H54 (cell line): ENCODE measurements at places on chromosomes 5 and 9.
A peak's percentile ranks its signal among the peaks of the same experiment; 100 is the strongest.

- DNase-seq, result no peak
Observed at GRCh38 chr5:151750121-151750520, 8.3 kb downstream of the ATOX1 start.

DNA sequence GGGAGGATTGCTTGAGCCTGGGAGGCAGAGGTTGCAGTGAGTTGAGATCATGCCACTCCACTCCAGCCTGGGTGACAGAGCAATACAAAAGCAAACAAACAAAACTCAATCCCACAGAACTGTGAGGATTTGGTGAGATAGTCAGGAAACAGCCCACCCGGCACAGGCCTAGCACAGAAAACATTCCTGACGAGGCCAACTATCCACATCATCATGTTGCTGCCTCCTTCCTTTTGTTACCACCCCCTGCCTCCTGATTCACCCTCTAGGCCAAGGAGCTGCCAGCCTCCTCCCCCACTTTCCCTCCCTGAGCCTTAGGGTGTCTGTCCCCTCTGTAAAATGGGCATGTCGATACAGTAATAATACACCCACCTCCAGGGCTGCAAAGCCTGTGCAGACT is 39.0 kb downstream of the STK10 start:
- peak; percentile 63 for DNase-seq

DNA sequence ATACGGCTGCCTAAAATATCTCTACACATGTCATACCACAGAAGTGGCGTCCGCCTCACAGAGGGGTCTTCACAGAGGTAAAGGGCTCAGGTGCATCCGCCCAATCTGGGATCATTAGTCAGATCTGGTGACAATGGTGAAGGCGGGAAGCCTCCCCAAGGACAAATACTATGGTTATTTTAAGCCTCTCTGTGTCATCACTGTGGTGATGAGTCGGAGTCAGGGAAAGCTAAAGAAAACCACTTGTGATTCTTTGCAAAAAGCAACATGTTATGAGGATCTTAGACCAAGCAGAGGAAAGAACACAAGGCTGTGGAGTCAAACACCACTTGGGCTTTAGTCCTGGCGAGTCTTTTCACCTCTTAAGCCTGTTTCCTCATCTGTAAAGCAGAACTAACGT is 190.4 kb downstream of the DRD1 start:
- DNase-seq, result no peak

GRCh38 chr5:170247363-170247762 is 14.6 kb downstream of the C5orf58 start:
- DNase-seq, result no peak

DNA sequence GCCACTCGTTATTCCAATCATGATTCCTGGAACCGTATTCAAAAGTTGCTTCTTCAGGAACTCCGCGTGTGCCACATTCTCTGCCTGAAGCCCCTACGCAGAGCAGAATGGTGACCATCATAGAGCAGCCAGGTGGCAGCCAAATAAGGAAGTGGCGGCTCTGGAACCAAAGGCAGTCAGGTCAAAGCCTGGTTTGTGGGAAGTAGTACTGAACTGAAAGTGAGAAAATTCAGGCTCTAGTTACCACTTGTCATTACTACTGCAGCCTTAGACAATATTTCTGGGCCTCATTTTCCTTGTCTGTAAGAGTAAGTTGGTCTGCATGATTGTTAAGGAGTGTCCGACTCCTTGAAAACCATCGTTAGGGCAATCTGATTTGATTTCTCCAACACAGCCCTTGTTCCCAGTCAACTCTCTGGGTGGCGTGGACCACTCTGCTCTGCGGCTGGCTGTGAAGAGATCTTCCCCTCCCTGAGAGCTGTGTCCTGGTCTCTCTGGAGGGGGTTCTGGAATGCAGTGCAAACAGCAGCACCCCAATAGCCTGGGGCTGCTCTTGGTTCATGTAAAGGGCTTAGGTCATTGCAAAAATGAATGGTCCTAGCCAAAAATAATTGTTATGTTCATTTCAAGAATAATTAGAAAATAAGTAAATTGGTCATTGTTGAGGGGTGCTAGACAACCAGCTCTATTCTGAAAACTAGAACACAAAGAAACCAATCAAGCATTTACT is 102.4 kb downstream of the MED27 start:
- DNase-seq, result no peak

DNA sequence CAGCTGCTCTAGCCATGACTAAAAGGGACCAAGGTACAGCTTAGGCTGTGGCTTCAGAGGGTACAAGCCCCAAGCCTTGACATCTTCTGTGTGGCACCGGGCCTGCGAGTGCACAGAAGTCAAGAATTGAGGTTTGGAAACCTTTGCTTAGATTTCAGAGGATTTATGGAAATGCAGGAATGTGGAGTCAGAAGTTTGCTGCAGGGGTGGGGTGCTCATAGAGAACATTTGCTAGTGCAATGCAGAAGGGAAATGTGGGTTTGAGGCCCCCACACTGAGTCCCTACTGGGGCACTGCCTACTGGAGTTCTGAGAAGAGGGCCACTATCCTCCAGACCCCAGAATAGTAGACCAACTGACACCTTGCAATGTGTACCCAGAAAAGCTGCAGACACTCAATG is 624.9 kb upstream of the FTMT start:
- DNase-seq, result no peak

- no peak for DNase-seq
Observed at GRCh38 chr9:19156805-19157204, 29.5 kb upstream of the PLIN2 start.

DNA sequence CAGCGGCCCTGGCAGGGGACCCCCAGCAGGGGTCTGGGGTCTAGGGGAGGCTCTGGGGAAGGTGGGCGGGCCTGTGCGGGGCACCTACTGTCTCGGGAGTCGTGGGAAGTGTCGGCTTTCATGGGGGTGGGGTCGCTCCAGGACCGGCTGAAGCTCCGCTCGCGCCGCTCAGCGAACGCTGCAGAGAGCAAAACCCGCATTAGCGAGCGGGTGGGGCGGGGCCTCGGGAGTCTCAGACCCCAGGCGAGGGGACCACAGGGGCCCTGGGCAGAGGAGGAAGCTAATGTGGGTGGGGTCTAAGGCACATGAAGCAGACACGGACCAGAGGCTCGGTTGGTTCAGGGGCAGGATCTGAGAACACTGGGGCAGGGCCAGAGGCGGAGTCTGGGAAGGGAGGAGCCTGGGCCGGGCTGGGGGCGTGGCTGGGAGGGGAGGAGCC is 5.5 kb downstream of the NSMF start:
- DNase-seq, result peak; percentile 79

GRCh38 chr9:90960941-90961340 is 159.3 kb downstream of the SYK start:
- DNase-seq, result no peak

DNA sequence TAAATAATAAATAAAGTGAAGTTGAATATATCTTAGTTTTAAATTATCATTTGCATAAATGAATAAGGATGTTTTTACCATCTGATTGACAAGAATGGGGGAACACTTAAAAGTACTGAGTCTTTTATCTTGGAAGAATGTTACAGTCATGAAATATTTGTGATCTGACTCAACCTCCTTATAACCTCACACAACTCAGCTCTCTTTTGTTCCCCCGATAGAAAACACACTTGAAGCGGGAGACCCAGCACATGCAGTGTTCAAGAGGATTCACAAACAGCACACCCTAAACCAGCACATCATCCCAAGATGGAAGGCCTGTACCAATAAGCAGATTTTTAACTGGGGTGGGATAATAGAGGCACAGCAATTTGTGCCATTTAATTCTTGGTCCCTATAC is 15.5 kb downstream of the BAAT start:
- DNase-seq, result no peak

GRCh38 chr5:153658149-153658548 is 167.7 kb downstream of the GRIA1 start:
- DNase-seq, result no peak

GRCh38 chr9:38243993-38244392 is 148.5 kb upstream of the ALDH1B1 start:
- DNase-seq, result no peak
